ENCODE measurements at places on chromosomes 16 and 17.

- DNase-seq: no peak
Observed at GRCh38 chr17:4474093-4474492, 24.6 kb upstream of the SPNS2 start.

GRCh38 chr17:33593991-33594390, 300.9 kb upstream of the ASIC2 start:
- DNase-seq: no peak

DNA sequence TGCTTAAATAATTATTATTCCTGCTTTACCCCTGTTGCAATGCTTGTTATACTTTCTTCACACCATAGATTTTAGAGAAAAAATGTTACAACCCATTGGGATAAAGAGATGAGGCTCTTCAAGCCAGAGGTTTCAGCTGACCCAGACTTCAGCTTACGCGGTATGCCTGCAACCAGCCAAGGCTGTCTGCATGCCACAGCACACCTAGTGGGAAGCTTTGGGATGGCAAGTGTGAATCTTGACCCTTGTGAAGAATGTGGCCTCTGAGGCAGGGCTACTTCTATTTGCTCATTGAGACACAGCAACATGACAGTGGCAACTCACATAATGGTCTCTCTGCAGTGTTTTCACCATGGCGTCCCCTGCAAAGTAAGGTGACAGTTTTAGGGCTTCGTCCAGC, 193.9 kb upstream of the PIRT start:
- no peak for DNase-seq

GRCh38 chr16:19116711-19117449, 3.1 kb downstream of the ITPRIPL2 start:
- no peak for DNase-seq

- no peak for DNase-seq
Observed at GRCh38 chr16:4957420-4957719, 760 bp upstream of the SEC14L5 start.

DNA sequence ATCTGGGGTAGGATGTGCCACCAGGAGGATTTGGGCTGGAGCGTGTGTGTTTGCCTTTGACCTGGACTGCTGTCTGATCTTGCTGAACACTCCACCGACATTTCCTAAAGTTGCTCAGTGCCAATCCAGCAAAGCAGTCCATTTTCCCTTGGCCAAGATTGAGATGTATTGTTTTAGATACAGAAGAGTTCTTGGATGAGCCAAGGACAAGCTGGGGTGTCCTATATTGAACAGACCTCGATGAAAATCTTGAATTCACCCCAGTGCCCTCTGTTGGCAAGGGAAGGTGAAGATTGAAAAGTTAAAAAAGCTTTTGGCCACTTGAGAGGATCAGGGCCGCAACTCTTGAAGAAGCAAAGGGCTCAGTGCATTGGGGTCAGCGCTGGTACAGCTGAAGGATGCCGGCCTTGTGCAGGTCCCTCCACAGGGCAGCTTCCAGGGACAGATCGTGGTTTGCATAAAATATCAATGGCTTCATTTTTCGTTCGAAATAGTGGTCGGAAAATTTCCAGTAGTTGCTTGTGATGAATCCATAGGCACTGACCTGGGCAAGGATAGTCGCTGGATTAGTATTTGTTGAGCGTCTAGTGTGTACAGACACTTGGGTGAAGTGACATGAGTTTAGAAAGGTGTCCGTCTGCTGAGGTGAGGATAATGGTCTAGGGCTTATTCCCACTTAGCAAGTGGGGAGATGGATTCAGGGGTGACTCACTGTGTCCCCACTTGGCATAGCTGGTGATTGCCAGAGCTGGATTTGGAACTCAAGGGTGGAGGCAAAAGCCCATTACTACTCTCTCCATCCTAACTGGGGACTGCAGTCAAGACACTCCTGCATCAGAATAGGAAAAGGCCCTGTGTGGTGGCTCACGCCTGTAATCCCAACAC, 19.7 kb downstream of the ST6GALNAC2 start:
- DNase-seq: no peak

DNA sequence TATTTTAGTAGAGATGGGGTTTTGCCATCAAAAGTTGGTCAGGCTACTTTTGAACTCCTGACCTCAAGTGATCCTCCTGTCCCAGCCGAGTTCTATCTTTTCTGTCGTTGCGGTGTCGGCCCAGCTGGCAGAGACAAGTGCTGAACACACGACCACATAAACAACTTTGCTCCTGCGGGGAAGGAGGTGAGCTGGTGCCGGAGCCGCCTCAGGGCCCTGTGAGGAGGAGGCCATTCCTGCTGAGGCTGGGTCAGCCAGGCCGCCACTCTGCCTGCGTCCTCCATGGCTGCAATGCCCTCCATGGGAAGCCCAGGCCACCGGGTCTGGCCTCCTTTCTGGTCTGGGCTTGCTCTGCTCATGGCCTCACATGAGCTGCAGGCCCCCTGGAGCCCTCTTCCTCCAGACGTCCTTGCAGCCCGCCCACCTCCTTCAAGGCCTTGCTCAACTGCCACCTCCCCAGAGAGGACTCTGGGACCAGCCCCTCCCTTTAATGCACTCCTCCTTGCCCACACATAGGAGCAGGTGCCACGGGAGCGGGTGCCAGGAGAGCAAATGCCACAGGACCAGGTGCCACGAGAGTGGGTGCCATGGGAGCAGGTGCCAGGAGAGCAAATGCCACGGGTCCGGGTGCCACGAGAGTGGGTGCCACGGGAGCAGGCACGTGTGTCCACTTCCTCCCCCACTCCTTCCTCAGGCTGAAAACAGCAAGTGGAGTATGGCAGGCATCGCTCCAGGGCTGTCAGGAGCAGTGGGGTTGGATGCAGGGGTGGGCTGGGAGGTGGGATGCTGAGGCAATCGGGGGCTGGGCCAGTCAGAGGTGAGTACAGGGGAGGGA, 28.4 kb upstream of the CBFA2T3 start:
- DNase-seq: no peak

DNA sequence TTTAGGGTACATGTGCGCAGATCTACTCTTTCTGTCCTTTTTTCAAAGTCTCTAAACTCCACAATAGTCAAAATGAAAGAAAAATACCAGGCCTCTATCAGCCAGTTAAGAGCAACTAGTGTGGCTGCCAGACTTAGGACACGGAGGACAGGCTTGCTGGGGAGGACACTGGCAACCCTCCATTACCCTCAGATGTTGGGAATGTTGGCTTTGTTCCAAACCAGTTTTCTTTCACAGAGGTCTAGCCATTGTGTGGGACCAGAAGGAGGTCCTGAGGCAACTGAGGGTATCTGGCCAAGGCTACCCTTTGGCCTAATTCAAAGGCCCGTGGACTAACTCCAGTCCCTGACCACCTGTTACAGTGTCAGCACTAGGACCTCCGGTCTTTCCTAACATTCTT, 51.2 kb upstream of the MED9 start:
- no peak for DNase-seq

DNA sequence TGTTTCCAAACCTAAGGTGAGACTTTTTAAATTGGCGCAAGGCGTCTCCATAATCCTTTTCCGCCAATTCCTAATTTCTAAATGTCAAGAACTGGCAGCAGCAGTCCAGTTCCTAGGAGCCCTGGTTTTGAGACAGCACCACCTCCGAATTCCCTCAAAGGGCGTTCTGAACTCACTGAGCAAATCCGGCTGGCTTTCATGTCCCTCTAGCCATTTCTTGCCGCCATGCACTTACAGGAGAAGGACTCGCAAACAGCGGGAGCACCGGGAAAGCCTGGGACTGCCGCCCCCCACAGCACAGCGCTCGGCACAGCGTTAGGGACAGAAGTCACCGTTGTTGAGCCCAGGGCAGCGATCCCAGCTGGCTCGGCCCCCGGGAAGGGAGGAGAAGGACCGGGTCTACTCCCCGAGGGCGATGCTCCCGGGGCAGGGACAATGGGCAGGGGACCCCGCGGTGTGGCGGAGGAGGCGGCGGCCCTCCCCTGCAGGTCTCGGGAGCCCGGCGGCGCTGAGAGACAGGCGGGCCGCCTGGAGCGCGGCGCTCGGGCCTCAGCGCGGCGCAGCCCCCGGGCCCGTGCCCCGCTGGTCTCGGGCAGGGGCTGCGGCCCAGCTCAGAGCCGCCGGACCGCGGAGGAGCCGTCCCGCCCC, 545 bp downstream of the ARHGAP17 start:
- no peak for DNase-seq
